ENCODE measurements at places on chromosomes 12 and 14. TPM values are rescaled to one million over a fixed set of nuclear protein-coding genes. Genes with fewer than 3 reads are reported as not detected.

- DNase-seq: no peak
Measured at GRCh38 chr14:43778937-43779639, 728.0 kb downstream of the FSCB start.

DNA sequence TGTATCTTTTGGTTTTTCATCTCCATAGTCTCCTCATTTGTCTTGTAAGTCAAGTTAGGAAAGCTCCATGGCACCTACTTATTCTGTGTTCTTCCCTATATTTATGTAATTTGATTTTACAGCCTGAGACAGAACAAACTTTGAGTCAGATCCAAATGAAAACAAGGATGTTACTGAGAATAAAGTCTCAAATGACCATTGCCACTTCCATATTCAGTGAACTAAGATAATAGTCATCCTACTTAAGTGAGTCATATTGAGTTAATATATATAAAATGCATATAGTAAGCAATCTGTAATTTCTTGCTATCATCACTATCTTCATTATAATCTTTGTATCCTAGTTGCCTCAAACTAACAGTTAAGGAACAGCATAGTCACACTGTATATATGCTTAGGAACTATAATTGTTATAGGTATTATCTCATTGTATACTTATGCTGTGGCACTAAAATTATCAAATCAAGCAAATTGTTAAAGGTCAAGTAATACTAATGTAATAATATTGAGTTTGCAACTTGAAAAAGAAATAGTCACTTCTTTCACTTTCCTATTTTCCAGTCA, 30.8 kb downstream of the TMTC3 start:
- no peak for DNase-seq

GRCh38 chr12:95312656-95313055, 95.0 kb downstream of the VEZT start:
- no peak for DNase-seq

Gene ABCC9
- polyA plus RNA-seq: not detected

Gene PLBD1
- 8.4 TPM for polyA plus RNA-seq

DNA sequence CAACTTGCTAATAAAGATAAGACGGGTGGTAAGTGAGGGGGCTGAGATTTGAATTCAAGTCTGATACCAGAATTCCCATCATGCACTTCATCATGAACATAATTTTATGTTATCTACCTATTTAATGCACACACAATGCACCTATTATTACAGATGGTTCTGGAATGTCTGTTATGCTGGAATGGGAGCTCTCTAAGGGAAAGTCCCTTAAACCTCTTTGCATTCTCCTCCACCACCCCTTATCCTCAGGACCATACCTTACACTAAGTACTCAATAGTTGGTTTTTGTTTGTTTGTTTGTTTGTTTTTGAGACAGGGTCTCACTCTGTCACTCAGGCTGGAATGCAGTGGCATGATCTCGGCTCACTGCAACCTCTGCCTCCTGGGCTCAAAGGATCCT, 7.0 kb upstream of the MSI1 start:
- no peak for DNase-seq

Gene TRMT61A
- 7.7 TPM for polyA plus RNA-seq

Gene TSHR
- polyA plus RNA-seq: not detected

DNA sequence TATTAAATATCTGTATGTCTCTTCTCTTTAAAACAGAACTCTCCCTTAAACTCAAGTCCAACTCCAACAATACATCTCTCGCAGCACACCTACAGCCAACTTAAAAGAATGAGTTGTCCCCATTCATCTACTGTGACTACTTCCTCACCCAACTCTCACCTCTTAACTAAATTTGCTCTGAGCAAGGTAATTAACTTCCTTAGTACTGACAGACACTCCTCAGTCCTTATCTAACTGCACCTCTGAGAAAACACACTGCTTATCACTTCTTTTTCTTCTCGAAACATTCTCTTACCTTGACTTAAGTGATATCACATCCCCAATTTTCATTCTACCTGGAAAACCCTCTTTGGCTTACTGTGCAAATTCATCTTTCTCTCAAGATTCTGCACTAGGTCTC, 7.0 kb downstream of the ERGIC2 start:
- no peak for DNase-seq

Gene OR4E2
- not detected for polyA plus RNA-seq

Gene LALBA
- polyA plus RNA-seq: not detected

DNA sequence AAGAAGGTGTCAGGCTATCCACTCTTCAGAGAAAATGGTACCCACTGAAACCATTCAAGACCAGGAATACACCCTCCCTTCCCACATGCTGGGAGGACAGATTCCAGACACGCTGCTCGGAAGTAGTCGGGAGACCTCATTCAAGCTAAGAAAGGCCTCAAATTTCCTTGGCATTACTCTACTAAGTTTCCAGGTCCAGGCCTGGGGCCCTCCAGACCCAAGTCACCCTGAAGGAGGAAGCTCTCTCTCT, 27.1 kb upstream of the RPLP0 start:
- no peak for DNase-seq

GRCh38 chr12:114395233-114395632, 10.7 kb downstream of the TBX5 start:
- no peak for DNase-seq

DNA sequence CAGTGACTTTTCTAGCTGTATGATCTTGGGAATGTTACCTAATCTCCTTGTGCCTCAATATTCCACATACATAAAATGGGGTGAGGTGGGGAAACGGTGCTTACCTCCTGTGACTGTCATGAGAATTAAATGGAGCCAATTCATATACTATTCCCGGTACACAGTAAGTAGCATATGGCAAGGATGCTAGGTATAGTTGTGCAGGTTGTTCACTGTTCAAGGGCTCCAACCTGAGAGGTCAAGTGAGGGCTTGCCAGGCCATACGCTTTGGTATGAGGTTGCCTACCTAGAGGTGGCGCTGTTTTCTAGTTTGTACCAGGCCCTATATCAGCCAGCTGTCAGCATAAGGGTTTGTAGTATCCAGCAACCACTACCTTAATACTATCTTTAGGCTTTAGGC, 3.6 kb upstream of the BATF start:
- DNase-seq: no peak

- no peak for DNase-seq
Measured at GRCh38 chr12:38157274-38157932, 159.2 kb upstream of the ALG10B start.

Gene GALNT6
- polyA plus RNA-seq: 19.0 TPM

GRCh38 chr14:104989951-104990303, 4.3 kb downstream of the CLBA1 start:
- no peak for DNase-seq

DNA sequence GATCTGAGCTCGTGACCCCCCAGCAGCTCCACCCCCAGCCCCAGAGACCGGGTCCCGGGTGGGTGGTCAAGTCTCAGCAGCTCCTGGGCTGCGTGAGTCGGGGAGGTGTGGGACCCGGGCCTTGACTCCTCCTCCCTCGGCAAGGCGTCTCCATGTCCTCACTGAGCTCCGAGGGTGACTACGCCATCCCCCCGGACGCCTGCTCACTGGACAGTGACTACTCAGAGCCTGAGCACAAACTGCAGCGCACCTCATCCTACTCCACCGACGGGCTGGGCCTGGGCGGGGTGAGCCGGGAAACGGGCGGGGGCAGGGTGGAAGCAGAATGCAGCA, 28.1 kb downstream of the PIGH start:
- no peak for DNase-seq

Gene NEDD8
- polyA plus RNA-seq: 503 TPM

Gene SERPINA3
- not detected for polyA plus RNA-seq

- no peak for DNase-seq
Measured at GRCh38 chr12:103852498-103852997, 11.5 kb upstream of the NT5DC3 start.

GRCh38 chr12:613996-614395, 49.2 kb downstream of the NINJ2 start:
- no peak for DNase-seq

Gene SIRT4
- 1.9 TPM for polyA plus RNA-seq

Gene APOF
- not detected for polyA plus RNA-seq

Gene LGR5
- not detected for polyA plus RNA-seq

DNA sequence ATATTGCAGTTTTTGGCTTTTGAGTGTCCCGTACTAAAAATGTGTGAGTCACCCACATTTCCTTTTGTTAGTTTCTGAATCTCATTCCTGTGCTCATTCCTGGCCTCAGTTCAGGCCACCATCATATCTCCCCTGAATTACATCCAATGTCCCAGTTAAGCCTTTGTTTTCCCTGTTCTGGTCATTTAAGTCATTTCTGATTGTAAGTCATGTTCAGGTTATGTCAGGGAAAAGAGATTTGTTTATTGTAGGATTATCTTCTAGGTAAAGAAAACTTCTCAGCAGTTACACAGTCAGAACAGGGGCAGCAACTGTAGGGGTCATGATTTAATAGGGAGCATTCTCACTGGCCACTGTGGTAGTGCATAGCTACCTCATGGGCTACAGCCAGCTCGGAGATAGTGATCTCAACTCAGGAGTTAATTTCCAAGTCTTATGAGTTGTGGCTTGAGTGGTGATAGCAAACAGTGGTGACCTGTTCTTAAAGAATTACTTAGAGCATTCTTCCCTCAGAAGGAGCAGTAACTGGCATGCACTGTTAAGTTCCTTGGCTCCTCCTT, 6.7 kb downstream of the DDX47 start:
- DNase-seq: no peak

- DNase-seq: no peak
Measured at GRCh38 chr12:122893208-122894153, 2.4 kb downstream of the VPS37B start.

- DNase-seq: peak; percentile 47
Measured at GRCh38 chr12:55736780-55737580, 5.9 kb upstream of the GDF11 start.

Gene HOTAIR
- not detected for polyA plus RNA-seq

GRCh38 chr14:89197623-89198022, 219.4 kb downstream of the FOXN3 start:
- no peak for DNase-seq

Gene P2RX2
- polyA plus RNA-seq: not detected

Gene NOC4L
- 16.4 TPM for polyA plus RNA-seq

Gene TNS2
- not detected for polyA plus RNA-seq

Gene NINJ2
- 25.7 TPM for polyA plus RNA-seq

Gene HOXC4
- polyA plus RNA-seq: 0.45 TPM

DNA sequence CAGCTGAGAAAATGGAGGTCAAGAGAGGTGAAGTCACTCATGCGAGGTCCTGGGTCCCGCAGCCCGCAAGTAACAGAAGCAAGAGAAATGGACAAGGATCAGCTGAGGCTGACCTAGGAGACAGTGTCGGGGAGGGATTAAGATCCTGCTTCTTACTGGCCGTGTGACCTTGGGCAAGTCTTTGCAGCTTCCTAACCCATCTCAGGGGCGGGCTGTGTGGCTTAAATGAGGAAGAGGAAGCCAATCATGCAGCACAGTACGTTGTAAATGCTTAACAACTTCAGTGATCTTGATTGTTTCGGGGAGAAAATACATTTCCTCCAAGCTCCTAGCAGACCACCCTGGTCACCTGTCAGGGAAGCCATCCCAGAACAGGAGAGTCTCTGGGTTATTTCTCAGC, 7.1 kb upstream of the PGF start:
- no peak for DNase-seq

GRCh38 chr14:26078561-26078960, 519.3 kb downstream of the NOVA1 start:
- no peak for DNase-seq

DNA sequence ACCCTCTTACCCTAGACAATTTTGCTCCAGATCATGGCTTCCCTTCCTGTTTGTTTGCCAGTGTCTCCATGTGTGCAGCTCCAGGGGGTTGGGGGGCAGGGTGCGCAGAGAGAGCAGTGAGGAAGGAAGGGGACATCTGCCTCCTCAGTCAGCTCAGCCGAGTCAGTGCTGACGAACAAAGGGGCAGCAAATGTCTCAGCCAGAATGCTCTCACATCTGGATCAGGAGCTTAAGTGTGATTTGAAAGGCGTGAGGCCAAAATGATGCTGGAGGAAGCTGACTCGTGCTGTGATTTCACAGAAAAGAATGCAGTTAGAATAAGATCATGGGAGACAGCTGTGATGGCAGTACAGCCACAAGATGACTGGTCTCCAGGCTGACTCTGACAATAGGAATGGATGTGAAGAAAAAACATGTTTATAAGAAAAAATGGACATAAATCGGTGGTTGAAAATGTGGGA, 27.1 kb upstream of the CDK17 start:
- DNase-seq: no peak

DNA sequence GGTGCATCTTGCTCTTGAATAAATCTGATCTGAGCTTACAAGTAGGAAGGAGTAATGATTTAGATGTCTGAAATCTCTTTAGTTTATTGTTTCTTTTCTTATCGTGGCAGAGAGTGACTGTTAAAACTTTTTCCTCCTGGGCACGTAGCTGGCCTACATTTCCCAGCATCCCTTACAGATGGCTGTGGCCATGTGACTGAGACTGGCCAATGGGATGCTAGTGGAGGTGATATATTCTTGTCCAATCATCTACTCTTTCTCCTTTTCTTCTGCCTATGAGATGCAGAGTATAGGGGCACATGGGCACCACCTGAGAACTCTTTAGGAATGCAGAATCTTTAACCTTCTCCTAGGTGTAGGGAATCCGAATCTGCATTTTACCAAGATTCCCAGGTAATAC, 237.3 kb downstream of the RGS6 start:
- DNase-seq: no peak

- no peak for DNase-seq
Measured at GRCh38 chr12:62582065-62582366, 115.4 kb downstream of the MON2 start.

GRCh38 chr14:30211326-30211725, 283.7 kb upstream of the PRKD1 start:
- no peak for DNase-seq

DNA sequence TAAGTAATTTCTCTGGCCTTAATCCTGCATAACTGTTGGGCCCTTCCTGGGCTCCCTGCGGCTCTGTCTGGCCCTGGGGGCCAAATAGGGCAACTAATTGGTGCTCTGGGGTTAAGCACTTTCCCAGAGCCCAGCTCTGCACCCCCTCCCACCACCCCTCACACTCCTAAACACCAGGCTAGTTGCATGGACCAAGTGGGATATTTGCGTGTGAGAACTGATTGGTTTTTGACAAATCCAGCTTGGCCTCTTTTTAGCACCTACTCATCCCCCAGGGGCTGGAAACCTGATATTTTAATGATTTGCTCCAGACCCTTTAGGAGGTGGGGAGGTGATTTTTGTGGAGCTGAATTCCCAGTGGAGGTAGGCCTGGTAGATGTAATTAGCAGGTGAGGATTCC, 91.9 kb downstream of the DICER1 start:
- no peak for DNase-seq

Gene SPX
- polyA plus RNA-seq: 0.15 TPM

DNA sequence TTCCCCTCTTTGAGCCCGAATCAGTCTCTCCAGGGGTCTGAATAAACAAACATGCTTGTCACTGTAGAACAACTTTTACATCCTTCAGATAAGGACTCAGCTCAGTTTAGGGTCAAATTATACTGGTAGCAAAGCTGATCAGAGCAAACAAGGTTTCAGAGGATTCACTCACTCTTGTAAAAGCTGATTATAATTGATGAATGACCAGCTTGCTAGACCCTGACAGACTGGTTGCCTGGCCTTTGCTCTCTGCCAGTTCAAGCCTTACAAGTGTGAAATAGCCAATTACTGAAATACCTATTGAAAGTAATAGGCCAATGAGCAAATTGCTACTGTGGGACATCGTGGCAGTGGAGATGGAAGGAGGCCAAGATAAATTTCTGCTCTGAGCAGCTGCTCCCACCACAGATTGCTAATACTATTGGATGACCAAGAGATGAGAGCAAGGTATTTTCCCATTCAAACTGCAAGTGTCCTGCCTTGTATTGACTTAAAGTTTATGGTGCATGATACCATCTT, 177.6 kb downstream of the PDZRN4 start:
- no peak for DNase-seq
